ENCODE measurements at places on chromosomes 16 and 17.

GRCh38 chr17:80112471-80113032 lies 11.2 kb downstream of the GAA start:
- DNase-seq, result no peak

GRCh38 chr17:79154446-79154845 lies 79.8 kb downstream of the ENGASE start:
- DNase-seq, result no peak

- no peak for DNase-seq
Observed at GRCh38 chr16:66427036-66427860, at the start of gene BEAN1. Gene BEAN1, plus strand, starts transcription at chr16:66427295. Its CDS starts 10,382 bp downstream, at chr16:66437677.

- peak; percentile 65 for DNase-seq
Observed at GRCh38 chr16:23801378-23801777, 34.4 kb upstream of the PRKCB start.

DNA sequence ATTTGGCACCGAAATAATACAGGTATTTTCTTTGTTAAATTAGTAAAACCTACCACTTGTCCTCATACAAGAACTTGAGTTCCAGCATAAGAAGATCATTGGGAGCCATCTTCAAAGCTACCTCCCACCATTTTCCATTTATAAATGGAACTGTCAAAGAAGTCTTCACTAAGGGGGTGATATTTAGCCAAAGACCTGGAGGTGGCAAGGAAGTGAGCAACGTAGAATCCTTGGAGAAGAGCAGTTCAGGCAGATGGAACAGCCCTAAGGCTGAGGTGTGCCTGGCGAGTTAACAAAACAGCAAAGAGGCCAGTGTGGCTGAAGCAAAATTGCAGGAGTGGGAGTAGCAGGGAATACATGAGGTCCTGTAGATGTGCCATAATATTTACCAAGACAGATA lies 1.8 kb downstream of the KCNJ16 start:
- DNase-seq, result no peak

- DNase-seq, result no peak
Observed at GRCh38 chr17:58517378-58517927, 3.0 kb upstream of the MTMR4 start.

- no peak for DNase-seq
Observed at GRCh38 chr17:79830763-79831264, 8.4 kb downstream of the CBX4 start.

- no peak for DNase-seq
Observed at GRCh38 chr17:39082482-39082881, 69.0 kb downstream of the PLXDC1 start.

DNA sequence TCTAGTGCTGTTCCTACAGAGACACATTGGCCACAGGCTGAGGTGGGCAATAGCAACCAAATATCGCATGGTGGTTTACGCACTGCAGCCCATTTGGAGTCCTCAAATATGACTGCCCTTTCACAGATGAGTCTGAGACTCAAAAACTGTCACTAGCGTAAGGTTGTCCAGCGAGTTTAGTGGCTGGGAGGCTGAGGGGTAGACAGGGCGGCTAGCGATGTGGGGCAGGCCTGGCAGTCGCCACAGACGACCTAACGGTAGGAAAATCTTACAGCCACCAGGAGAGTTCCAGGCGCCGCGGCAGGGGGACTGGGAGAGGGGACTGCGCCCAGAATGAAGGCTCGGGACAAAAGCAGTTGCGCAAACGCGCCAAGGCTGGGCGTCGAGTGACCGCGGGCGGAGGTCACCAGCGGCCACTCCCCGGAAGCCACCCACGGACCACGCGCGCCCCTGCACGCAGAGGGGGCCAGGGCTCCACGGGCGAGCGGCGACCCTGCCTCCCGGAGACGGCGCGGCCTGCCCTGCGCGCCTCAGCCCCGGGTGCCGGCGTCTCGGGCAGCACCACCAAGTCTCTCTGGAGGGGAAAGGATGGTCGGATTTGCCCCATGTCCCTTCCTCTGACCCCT lies 699 bp upstream of the MAP1LC3B start:
- no peak for DNase-seq

GRCh38 chr17:79168486-79169055 lies 93.9 kb downstream of the ENGASE start:
- DNase-seq, result no peak

DNA sequence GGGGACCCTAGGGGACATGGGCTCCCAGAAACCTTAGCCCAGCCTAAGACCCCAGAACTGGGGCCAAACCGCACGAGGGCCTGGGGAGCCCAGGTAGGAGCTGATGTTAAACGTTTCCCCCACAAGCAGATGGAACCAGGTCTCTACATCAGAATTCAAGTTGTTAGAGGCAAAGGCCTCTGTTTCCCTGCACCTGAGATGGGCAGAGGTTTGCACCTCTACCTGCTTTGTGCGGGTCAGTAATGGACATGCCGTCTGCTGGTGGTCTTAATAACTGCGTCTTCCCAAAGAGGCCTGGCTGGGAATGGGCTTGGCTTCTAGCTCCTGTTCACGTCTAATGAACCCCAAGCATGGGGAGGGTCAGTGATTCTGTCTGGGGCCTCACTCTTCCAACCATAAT lies 79.1 kb downstream of the NDE1 start:
- no peak for DNase-seq

DNA sequence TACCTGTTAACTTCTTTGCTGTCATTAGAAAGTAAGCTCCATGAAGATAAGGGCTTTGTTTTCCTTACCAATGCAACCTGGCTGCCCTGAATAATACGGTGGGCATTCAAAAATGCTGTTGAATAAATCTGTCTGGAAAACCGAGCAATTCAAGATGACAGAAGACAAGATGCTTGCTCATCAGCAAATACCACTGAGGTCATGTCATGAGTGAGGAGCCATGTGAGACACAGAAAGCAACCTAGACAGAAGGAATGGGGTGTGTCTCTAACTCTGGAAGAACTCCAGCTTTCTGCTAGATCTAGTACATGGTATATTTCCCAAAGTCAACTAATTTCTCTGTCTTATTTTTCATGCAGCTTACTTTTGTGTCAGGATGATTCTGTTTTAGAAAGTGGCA lies 64.2 kb downstream of the STH start:
- DNase-seq, result no peak

DNA sequence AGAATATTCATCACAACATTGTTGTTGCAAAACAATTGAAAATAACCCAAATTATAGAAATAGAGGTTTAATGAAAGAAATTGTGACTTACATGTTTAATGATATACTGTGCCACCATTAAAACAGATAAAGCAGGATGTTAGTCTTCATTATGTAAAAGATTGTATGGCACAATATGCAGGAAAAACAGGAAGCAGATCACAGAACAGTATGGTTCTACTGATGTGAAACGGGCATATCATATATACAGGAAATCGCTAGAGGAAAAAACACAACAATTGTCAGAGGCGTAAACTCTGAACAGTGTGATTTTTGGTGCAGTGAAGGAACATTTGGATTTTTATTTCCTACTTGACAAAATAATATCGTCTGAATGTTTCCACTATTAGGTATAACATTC lies 22.0 kb downstream of the OR3A1 start:
- no peak for DNase-seq

DNA sequence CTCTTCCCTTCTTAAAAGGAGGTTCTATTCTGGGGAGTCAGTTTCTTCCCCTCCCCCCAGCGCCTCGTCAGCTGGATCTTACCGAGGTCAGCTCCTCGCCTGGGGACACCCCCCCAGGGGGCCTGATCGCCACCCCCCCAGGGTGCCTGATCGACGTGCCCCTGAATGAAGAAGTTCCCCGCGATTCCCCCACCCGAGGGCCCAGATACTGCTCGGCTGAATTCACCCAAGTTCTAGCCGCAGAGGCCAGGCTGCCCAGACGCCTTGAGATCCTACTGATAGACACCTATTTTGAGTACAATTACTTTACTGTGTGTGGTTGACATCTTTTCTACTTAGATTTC lies 1.4 kb downstream of the RAB11FIP3 start:
- DNase-seq, result no peak

- no peak for DNase-seq
Observed at GRCh38 chr17:58326609-58327362, 1.8 kb downstream of the TSPOAP1 start.

GRCh38 chr17:41660221-41660711 lies 28.4 kb upstream of the EIF1 start:
- no peak for DNase-seq

DNA sequence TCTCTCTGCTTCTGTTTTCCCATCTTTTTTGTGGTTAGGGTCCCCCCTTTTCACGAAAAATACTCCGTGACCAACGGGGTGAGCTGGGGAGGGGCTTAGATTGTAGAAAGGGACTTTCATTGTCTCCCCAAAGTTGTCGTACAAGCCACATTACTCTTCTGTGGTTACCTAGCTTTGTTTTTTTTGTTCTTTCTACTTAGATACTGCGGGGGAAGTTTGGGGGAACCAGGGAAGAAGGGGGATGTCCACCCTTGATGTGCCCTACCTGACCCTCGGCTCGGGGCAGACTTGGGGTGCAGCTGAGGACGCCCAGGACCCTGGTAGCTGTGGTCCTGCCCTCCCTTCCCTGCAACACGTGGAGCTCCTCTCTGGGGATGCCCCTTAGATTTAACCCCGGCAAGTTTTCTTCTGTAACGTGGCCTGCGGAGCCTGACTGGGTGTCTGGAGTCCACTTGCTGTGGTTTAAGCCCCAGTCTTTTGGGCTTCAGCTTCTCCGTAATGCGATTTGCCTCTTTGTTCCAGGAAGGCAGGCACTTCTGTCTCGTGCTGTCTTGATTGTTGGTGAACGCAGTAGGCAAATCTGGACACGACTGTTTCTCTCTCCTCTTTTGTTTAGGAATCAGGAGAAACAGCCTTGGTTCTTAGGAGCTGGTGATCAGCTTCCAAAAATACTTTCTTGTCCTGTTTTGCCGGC lies 892 bp downstream of the ABCC1 start:
- peak; percentile 35 for DNase-seq

GRCh38 chr16:31130336-31130891 lies 5.1 kb downstream of the PRSS8 start:
- no peak for DNase-seq

- no peak for DNase-seq
Observed at GRCh38 chr16:10224850-10225249, 42.6 kb upstream of the GRIN2A start.

DNA sequence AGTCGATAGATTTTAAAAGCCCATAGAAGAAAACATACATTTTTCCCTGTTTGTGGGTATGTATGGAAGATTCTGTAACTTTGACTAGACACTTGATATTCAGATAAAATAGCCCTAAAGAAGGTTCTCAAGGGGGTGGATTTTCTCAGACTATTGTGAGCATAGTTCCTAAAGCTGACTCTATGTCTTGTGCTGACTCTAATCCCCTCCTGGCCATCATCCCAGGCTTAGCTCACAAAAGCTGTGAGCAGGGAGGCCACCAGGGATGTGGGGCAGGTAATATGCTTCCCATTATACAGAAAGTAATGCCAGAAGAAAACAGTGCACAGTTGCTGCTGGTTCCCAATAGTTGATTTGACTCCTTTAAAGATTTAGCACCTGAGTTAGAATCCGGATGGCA lies 32.0 kb downstream of the CDH13 start:
- DNase-seq, result no peak
